ENCODE measurements at places on chromosomes 12 and 14. TPM values are rescaled to one million over a fixed set of nuclear protein-coding genes. Genes with fewer than 3 reads are reported as not detected.

Gene ARF6
- total RNA-seq: 46.3 TPM

Gene IPO4
- total RNA-seq: 31.0 TPM

DNA sequence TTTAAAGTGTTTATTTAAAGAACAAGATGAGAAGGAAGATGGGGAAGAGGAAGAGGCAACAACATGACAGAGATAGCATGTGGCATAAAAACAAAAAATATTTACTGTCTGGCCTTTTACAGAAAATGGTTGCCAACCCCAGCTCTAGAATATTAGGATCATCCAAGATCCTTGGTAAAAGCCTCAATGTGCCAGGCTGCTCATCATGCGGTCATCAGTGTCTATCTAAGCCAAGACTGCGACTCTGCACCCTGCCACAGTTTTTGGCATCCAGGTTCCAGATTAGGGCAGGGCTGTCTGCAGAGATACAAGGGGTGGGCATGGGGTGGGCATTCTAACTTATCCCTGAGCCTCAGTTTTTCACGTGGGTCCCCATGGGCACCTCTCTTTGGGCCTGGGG, 46.9 kb upstream of the CNTN1 start:
- H3K4me1 ChIP-seq: no peaks in the 10 kb centered on the region
- H3K4me3 ChIP-seq: no peak overlapping the region
- H3K27me3 ChIP-seq: peaks cover 2% of the 10 kb centered on the region
- no peak for DNase-seq

DNA sequence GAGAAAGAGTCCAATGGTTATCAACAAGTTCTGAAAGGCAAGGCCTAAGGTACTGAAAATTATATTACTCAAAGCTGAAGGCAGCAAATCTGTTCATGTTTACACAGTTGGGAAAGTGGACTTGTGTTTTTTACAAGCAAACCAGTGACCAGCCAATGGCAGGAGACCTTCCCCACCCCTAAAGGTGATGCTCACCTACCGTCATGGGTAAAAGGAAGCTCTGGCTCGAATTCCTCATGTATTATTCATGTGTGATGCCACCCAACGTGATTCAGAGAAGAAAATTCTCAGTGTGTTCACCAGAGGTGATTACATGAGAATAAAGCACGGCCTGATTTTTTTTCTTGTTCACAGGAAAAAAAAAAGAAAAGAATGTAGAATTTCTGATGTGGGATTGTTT, 1161.2 kb upstream of the SEL1L start:
- no peak for DNase-seq
- no peak overlapping the region for H3K27ac ChIP-seq
- H3K27me3 ChIP-seq: no peaks in the 10 kb centered on the region
- no peak overlapping the region for H3K4me3 ChIP-seq

- no peaks in the 10 kb centered on the region for H3K36me3 ChIP-seq
- H3K4me1 ChIP-seq: no peaks in the 10 kb centered on the region
- no peak for DNase-seq
- no peak overlapping the region for H3K27ac ChIP-seq
Observed at GRCh38 chr12:106001837-106002218, 136.9 kb downstream of the NUAK1 start.

GRCh38 chr14:36281309-36281708, 39.1 kb downstream of the MBIP start:
- H3K4me1 ChIP-seq: no peaks in the 10 kb centered on the region
- H3K4me3 ChIP-seq: no peak overlapping the region
- H3K27ac ChIP-seq: no peak overlapping the region
- no peaks in the 10 kb centered on the region for H3K36me3 ChIP-seq
- no peak for DNase-seq
